ENCODE measurements at places on chromosomes 6 and 20. TPM values are rescaled to one million over a fixed set of nuclear protein-coding genes. Genes with fewer than 3 reads are reported as not detected.

DNA sequence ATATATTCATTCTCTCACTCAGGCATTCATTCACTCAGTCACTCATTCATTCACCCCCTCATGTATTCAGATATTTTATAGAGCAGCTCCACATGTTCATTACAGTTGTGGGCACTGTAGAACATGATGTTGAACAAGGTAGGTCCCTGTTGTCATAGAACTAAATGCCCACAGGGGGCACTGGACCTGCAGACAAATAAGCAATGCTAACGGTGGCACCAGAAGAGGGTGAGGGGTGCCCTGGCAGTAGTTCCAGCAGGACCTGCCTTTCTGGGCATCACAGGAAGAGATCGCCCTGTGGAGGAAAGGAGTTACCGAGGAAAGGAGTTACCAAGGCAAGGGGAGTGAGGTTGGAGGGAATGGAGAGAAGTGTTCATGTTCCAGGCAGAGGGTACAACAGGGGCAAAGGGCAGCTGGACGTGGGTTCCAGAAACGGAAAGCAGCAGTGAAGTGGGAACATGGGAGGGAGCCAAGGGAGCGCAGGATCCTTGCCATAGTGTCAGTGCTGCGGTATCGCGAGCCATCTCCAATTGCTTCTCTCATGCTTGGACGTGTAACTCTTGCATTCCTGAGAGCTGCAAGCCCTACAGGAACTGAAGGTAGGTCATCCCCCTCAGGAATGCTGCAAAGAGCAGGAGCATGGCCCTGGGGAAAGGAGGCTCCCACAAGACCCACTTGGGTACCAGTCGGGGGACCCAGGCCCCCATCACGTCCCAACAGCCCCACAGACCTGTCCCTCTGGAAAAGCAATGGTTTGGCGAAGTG, 128.2 kb downstream of the EDN3 start:
- peaks cover 56% of the 10 kb centered on the region for H3K27me3 ChIP-seq
- H3K27ac ChIP-seq, result no peak overlapping the region
- no peaks in the 10 kb centered on the region for H3K4me1 ChIP-seq
- no peak overlapping the region for H3K4me3 ChIP-seq

GRCh38 chr6:168163096-168163731, 84.2 kb upstream of the FRMD1 start:
- no peak overlapping the region for H3K4me3 ChIP-seq
- H3K4me1 ChIP-seq, result no peaks in the 10 kb centered on the region

Gene PRDM13
- not detected for total RNA-seq

Gene MEI4
- not detected for total RNA-seq

Gene GSTA3
- total RNA-seq, result not detected

DNA sequence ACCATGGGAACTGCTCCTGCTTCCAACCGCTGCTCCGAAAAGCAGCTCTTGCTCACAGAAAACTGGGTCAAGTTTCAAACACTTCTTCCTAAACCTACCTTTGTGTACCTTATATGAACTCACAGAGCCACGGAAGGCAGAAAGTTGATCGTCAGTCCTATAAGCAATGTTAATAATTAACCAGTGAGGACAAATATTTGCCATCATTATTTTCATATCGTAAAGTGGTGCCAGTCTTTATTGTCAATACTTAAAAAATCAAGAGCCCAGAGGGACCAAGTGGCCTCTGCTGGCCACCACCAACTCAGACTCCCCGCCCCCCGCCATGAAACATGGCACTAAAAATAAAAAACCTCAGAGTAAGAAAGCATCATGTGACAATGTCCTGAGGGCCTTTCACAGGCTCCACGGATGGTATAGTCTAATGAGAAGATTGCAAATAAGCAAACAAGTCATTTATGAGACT, 9.1 kb upstream of the PBOV1 start:
- peaks cover 45% of the 10 kb centered on the region for H3K4me1 ChIP-seq
- peak; percentile 37 for DNase-seq
- H3K27ac ChIP-seq, result peak overlapping the region; percentile 55
- no peak overlapping the region for H3K4me3 ChIP-seq

DNA sequence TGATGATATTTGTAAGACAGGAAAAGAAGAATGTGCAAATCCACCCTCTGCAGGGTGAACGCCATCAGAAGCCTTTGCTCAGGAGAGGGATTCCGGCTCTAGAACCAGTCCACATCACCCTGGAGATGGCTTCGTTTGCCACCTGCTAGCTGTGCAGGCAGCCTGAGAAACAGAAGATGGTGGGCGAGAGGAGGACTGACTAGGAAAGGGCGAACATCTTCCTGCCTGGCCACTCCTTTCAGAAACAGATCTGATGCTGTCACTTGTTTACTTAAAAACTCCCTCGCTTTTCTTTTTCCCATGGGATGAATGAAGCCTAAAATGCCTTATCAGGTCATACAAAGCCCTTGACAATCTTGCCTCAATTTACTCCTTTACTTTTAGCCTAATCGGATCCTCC, 1.2 kb downstream of the PTPRA start:
- H3K27me3 ChIP-seq, result no peaks in the 10 kb centered on the region
- no peaks in the 10 kb centered on the region for H3K36me3 ChIP-seq
- DNase-seq, result peak; percentile 24
- H3K4me1 ChIP-seq, result peaks cover 37% of the 10 kb centered on the region
- no peak overlapping the region for H3K27ac ChIP-seq

DNA sequence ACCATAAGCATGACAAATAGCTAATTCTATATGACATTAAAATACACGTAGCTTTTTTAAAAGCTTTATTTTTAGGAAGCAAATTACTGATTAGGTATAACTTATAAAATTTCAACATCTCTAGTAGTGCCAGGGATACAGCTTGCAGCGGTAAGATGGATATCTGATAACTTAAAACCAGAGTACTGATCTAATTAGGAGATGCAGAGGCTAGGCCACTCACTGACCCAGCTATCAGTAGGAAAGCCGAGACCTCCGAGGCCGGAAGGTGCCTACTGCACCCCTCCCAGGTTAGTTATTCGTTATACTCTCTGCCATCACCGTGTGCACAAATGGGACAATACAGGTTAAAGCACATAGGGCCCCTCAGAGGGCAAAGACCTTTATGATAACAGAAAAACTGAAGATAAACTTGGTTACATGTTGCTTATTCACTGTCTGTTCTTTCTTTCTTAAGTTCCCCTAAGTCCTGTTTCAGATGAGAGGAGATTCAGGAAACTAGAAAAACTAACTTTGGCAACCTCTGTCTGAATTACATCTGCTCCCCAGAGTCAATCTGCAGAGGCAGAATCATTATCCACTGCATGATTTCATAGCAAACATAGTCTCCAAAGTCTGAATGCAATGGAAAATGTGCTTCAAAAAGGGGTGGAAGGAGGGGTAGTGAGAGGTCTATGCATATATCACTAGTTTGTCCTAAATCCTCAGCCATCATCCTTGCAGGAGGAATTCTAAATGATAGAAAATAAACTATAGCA, 60.8 kb downstream of the RIPOR2 start:
- no peaks in the 10 kb centered on the region for H3K36me3 ChIP-seq
- no peak overlapping the region for H3K27ac ChIP-seq
- H3K4me1 ChIP-seq, result peaks cover 9% of the 10 kb centered on the region
- no peak overlapping the region for H3K4me3 ChIP-seq

Gene COL9A3
- 14.3 TPM for total RNA-seq

- H3K4me1 ChIP-seq, result no peaks in the 10 kb centered on the region
- H3K27ac ChIP-seq, result no peak overlapping the region
- DNase-seq, result no peak
- no peaks in the 10 kb centered on the region for H3K27me3 ChIP-seq
- no peaks in the 10 kb centered on the region for H3K36me3 ChIP-seq
- H3K4me3 ChIP-seq, result no peak overlapping the region
Measured at GRCh38 chr6:157659536-157660271, 163.3 kb upstream of the SNX9 start.

- no peak overlapping the region for H3K27ac ChIP-seq
- H3K36me3 ChIP-seq, result no peaks in the 10 kb centered on the region
- no peak overlapping the region for H3K4me3 ChIP-seq
- H3K27me3 ChIP-seq, result no peaks in the 10 kb centered on the region
Measured at GRCh38 chr6:93940381-93940780, 521.0 kb upstream of the EPHA7 start.

GRCh38 chr6:100435299-100435698, 29.4 kb downstream of the SIM1 start:
- no peaks in the 10 kb centered on the region for H3K4me1 ChIP-seq
- H3K36me3 ChIP-seq, result no peaks in the 10 kb centered on the region
- DNase-seq, result peak; percentile 62
- H3K27ac ChIP-seq, result no peak overlapping the region
- H3K4me3 ChIP-seq, result no peak overlapping the region

GRCh38 chr6:163835439-163836171, 421.1 kb downstream of the QKI start:
- H3K27me3 ChIP-seq, result 0 out of 2 replicates have a peak, but pooled peaks cover 7% of the 10 kb centered on the region
- no peaks in the 10 kb centered on the region for H3K4me1 ChIP-seq
- H3K27ac ChIP-seq, result no peak overlapping the region
- no peak overlapping the region for H3K4me3 ChIP-seq
- H3K36me3 ChIP-seq, result no peaks in the 10 kb centered on the region

DNA sequence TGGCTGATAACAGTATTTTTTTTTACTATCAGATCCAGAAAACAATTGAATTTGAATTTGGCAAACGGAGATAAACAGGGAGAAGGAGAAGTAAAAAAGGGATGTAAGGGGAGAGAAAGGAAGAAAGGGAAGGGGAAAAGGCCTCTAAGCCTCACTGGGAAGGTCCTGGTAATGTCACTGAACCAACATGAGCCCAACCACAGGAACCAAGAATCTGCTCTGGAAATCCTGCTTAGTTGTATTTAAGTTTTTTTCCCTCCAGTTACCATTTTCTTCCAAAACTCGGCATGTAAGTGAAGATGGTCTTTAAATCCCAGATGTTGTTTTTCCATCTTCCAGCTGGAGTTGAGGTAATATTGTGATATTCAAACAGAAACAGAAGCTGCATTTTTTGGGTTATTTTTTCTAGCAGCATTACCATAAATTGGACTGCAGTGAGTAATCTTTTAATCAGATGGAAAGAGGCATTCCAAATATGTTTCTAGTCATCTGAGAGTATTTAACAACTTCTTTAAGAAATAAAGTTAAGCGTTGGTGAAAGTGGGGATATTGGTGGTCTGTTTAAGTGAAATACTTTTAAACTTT, 91.1 kb downstream of the TXNDC5 start:
- H3K4me3 ChIP-seq, result no peak overlapping the region
- no peaks in the 10 kb centered on the region for H3K4me1 ChIP-seq
- no peak for DNase-seq
- peaks cover 18% of the 10 kb centered on the region for H3K27me3 ChIP-seq

DNA sequence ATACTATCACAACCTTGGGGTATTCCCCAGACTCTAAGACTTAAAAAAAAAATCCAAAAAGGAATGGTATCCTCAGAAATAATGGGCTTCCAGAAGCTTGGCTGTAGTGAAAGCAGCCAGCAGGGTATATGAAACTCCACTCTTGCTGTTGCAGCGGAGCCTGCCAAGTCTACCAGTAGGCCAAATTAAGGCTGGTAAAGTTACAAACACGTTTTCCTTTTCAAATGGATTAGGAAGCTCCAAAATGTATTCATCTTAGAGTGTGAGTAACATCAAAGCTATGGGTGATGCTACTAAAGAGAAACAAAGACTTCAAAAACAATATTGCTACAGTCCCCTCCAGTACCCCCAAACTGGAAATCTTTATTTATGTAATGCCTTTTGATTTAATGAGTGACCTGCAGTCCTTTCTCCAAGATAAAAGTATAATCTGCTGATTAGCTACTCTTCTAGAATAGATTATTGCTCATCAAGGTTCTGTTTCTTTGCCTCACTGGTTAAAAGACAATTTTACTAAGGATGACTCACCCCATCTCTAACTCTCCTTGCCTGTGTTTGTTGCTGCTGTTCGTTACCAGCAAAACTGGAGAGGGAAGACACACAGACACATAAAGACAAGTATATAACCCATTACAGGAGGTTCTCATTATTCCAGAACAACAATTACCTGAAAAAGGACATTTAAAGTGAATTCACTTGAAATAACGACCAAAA, 84.9 kb downstream of the BTBD9 start:
- H3K27ac ChIP-seq, result no peak overlapping the region
- no peaks in the 10 kb centered on the region for H3K27me3 ChIP-seq
- DNase-seq, result peak; percentile 50
- peaks cover 13% of the 10 kb centered on the region for H3K4me1 ChIP-seq
- no peaks in the 10 kb centered on the region for H3K36me3 ChIP-seq
- H3K4me3 ChIP-seq, result no peak overlapping the region

Gene CPXM1
- total RNA-seq, result not detected

GRCh38 chr20:49386848-49387580, 95.5 kb downstream of the KCNB1 start:
- H3K36me3 ChIP-seq, result no peaks in the 10 kb centered on the region
- no peak overlapping the region for H3K27ac ChIP-seq
- no peak for DNase-seq
- H3K27me3 ChIP-seq, result peaks cover 14% of the 10 kb centered on the region
- no peak overlapping the region for H3K4me3 ChIP-seq

Gene FAM217A
- total RNA-seq, result not detected

Gene MPIG6B
- total RNA-seq, result not detected

GRCh38 chr20:33515569-33516216, 25.8 kb downstream of the CBFA2T2 start:
- H3K27ac ChIP-seq, result no peak overlapping the region
- peak; percentile 9 for DNase-seq
- no peaks in the 10 kb centered on the region for H3K36me3 ChIP-seq
- H3K27me3 ChIP-seq, result no peaks in the 10 kb centered on the region
- no peak overlapping the region for H3K4me3 ChIP-seq

Gene ASIP
- not detected for total RNA-seq

DNA sequence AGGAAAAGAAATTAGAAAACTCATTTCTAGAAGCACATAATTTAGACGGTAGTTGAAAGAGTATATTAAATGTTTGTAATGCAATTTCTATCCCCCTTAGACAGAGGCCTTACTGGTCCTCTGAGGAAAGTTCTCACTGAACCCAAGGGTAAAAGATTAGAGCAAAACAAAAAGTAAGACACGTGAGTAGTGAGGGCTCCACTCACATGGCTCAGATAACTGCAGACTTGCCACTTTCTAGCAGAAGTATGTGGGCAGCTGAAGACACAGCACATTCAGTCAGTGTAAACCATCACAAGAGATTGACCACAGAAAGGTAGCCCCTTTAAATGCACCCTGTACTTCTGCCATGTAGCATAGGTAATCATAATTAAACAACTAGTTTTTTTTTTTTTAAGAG, 193.8 kb downstream of the BTBD9 start:
- no peak for DNase-seq
- H3K27me3 ChIP-seq, result no peaks in the 10 kb centered on the region
- H3K27ac ChIP-seq, result no peak overlapping the region
- no peak overlapping the region for H3K4me3 ChIP-seq
- H3K36me3 ChIP-seq, result no peaks in the 10 kb centered on the region

Gene RSPH4A
- not detected for total RNA-seq

- no peaks in the 10 kb centered on the region for H3K4me1 ChIP-seq
- no peaks in the 10 kb centered on the region for H3K36me3 ChIP-seq
- DNase-seq, result no peak
- no peak overlapping the region for H3K4me3 ChIP-seq
- peaks cover 71% of the 10 kb centered on the region for H3K27me3 ChIP-seq
Measured at GRCh38 chr6:152734630-152735029, 16.0 kb upstream of the VIP start.

Gene BAK1
- 15.1 TPM for total RNA-seq

Gene TRIM38
- total RNA-seq, result 6.4 TPM
